Stimulated activated CD4-positive, alpha-beta T cell treated with anti-CD3 and anti-CD28 coated beads, Interleukin-12 subunit alpha, Interleukin-12 subunit beta, amount 100 ng/mL, for 4 hours (primary cell): ENCODE measurements at places on chromosomes 3 and 15.

- no peak for DNase-seq
Observed at GRCh38 chr15:98953968-98954367, 53.6 kb downstream of the PGPEP1L start.

DNA sequence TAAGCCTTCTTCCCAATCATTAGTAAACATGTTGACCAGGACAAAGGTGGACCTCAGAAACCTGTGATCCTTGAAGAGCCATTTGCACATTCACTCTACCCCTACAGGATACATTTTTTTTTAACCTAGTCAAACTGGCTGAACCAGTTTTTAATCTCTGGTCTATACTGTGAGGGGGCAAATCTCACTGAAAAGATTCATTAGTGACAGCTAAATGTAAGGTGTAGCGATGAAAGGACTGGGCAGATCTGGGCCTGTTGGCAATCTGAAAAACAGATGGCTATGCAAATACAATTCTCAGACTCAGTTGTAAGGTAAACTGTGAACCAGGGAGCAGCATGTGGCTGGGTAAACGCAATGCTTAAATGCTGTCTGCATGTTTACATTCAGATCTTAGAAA lies 75.6 kb upstream of the SNTN start:
- no peak for DNase-seq

DNA sequence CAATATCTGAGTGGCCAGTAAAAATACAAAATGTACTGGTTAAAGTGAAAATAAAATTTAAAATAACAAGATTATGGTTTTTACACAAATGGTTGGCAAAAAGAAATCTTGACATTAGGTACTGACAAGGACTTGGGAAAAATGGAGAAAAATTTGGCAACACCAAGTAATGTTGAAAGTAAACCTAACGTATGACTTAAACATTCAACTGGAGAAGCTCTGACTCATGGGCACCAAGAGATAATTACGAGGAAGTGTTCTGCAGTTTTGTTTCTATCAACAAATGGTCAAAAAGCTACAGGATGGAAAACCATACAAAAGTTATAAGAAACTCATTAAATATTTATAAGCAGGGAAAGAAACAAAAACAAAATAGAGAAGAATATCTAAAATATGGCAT lies 177.7 kb downstream of the ZNF385D start:
- DNase-seq: no peak

DNA sequence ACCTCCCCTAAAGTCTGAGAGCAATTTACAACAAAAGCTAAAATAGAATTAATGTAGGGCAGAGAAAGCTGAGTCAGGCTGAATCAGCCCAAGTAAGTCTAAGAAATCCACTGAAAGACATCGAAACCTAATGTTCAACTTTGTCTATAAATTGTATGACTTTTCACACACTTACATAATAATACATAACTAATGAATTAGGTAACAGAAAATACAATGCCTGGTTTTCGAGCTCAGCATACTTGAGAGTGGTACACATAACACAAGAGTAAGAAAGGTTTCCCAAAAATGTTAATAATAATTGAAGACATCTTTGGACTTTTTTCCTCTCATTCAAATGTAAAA lies 55.3 kb upstream of the VGLL4 start:
- no peak for DNase-seq

GRCh38 chr15:74958908-74959585 lies 2.5 kb upstream of the RPP25 start:
- no peak for DNase-seq

DNA sequence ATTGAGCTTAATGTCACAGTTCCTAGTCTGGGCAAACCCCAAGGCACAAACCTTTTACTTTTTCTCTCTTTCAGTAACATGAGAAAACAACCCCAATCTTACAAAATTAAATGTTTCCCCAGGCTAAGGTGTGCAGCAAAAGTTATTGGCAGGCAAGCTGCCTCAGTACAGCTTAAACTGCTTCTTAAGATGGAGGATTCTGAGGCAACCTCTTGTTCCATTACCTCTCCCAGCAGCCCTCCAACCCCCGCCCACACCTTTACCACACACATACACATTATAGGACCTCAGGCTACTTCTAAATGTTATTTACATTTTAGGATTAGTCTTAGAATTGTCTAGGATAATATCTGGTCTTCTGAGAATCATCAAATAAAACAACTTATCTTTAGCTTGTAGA lies 22.3 kb upstream of the CBLB start:
- no peak for DNase-seq

DNA sequence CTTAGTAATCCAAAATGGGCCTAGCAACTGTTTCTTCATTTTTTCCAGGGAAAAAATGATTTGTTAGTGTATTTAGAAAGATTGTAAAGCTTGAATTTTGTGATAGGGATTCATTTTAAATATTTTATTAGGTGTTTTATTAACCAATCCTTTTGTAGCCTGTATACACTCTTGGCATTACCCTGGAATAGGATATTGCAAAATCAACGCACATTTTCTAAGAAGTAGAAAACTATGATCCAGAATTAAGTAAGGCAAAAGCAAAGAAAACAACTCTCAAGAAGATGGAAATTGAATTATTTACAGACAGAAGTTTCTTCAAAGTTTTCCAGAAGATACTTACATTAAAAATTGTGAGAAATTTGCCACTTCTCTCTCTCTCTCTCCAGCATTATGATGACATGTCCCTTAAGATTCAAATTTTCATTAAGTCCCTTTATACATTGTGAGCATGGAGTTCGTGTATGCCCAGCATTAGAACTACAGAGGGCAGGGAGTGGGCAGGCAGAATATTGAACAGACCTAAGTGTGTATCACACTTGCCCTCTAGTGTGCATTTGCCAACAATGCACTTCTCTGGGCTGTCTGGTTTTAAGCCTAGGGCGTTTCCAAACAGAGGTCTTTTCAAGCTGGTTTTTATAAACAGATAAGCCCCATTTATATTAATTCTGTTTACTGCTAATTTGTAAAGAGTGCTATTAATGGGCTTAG lies 28.5 kb upstream of the CMSS1 start:
- no peak for DNase-seq

- DNase-seq: no peak
Observed at GRCh38 chr15:30827625-30828303, 76.0 kb upstream of the FAN1 start.

- DNase-seq: no peak
Observed at GRCh38 chr15:71301958-71302621, 186.8 kb downstream of the THSD4 start.

DNA sequence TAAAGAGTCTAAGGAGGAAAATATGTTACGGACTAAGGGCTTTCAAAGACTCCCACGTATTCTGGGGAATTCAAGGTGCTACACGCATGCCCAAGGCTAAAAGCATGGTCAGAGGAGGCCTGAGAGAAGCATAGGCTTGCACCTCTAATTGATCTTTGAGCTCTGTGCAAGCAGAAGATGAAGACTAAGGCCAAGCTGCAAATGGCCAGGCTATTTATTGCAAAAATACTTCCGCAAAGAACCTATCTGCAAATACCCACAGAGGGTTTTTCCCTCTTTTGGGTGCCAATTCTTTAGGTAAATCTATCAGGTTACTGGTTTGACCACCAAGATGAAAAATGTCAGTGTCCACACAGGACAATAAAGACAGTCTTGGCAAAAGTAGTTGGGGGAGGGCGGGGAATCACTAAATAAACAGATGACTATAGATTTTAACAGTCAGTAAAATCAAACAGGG lies 119.5 kb downstream of the STAG1 start:
- no peak for DNase-seq

DNA sequence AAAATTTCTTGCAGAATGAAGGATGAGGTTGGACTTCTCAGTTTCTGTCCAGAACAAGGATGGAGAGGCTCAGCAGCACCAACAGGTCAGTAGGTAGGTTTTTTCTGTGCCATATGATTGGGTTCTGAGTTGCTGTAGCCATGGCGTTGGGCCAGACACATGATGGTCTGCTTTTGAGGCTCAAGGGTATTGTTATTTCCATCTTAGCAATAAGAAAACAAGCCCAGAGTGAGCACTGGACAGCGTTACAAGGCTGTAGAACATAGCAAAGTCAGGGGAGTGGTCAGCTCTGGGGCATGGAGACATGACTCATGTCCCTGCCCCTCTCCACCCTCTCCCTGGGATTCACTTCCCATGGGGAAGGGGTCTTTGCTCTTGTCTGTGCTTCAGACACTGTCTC lies 137.6 kb upstream of the TOPAZ1 start:
- no peak for DNase-seq

- no peak for DNase-seq
Observed at GRCh38 chr15:95265419-95265997, 1034.1 kb downstream of the MCTP2 start.

GRCh38 chr3:183537295-183537730 lies 18.2 kb downstream of the KLHL6 start:
- no peak for DNase-seq

DNA sequence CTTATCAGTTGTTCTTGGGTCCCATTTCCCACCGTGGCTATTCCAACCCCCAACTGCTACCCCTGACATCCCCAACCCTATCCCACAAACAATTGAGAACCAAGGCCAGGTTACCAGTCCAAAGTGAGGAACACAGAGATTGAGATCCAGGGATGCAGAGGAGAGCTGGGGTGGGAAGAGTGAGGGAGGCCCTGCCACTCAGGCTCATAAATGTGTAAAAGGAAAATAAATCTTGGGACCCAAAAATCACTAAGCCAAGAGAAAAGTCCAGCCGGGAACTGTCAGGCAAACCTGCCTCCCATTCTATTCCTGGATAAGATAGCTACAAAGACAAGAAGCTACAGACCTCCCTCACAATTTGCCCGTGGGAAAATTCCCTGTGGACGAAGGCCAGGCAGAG lies 101.1 kb upstream of the DLG1 start:
- DNase-seq: no peak

DNA sequence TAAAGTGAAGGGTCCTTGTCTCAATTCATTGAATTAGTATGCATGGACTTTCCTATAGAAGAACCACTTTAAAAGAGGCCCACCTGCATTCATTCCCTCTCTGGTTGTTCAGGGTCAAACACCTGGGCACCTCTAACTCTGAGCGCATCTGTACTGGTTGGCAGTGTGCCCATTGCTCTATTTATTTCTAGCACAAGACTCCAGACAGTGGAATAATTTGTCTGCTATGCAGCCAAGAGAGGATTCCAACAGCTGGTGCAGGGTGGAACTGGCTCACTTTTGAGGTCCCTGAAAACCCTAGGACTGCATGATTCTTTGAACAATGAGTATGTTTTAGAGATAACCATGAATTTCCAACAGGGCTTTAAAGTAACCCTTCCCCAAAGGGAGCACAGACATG lies 57.9 kb downstream of the CCDC33 start:
- DNase-seq: no peak

DNA sequence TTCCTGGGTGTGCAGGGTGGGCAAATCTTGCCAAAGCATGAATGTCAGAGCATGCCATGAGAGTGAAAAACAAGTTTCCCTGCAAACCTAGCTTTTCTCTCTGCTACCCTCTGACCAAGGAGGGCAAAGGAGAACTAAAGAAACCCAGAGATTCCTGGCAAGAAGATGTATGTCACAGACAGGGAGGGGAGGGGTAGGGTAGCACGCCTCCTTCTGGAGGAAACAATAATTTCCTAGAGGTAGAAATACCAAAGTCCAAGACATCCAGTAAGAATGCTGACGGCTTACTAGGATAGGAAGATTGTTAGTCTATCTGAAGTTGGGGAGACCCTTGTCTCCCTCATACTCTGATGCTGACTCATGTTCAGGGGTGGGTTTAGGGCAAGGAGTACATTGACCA lies 203.9 kb downstream of the NR1D2 start:
- no peak for DNase-seq

GRCh38 chr15:80367661-80368060 lies 36.5 kb upstream of the ARNT2 start:
- no peak for DNase-seq

DNA sequence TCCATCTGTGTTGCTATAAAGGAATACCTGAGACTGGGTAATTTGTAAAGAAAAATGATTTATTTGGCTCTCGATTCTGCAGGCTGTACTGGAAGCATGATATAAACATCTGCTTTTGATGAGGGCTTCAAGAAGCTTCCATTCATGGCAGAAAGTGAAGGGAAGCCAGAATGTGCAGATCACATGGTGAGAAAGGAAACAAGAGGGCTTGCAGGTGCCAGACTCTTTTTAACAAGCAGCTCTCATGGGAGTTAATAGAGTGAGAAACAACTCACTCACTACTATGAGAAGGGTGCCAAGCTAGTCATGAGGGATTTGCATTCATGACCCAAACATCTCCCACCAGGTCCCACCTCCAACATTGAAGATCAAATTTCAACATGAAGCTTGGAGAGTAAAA lies 247.2 kb downstream of the ZIC4 start:
- DNase-seq: no peak

- no peak for DNase-seq
Observed at GRCh38 chr3:20322085-20322484, 136.1 kb upstream of the SGO1 start.

DNA sequence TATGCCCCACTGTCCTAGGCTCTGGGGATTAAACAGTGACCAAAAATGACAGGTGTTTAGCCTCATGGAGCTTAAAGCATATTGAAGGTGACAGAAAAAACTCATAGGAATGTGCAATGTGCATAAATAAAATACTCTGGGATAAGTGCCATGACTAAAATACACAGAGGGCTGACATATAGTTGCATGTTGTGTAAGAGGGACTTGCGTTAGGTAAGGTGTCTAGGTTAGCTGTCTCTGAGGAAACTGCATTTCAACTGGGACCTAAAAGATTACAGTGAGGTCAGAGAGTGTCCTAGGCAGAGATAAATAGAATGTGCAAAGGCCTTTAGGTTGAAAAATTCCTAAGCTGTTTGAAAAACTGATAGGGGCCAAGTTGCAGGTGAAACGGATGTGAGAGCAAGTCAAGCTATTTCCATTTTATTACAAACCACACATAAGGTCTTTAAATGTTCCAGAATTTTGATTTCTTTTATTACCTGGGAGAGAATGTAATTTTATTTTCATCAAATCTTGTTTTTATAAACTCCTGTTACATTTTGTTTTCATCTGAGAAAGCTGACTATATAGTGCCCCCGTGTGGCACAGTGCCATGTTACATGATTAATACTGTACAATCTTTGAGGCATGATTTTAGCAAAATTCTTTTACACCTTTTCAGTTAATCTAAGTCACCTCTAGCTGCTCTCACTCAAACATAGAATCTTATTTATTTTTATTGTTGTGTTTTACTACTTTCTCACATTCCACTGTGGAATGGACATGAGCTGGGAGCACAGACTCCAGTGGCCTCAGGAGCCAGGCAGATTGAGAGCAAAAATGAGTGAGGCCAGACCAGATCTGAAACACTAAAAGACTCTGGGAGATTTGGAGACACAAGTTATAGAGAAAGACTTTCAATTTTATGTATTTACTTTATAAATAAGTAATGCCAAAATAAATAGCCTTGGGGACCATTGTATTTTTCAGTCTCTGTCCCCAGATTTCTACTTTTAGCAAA lies 259.6 kb upstream of the ZNF717 start:
- DNase-seq: no peak

DNA sequence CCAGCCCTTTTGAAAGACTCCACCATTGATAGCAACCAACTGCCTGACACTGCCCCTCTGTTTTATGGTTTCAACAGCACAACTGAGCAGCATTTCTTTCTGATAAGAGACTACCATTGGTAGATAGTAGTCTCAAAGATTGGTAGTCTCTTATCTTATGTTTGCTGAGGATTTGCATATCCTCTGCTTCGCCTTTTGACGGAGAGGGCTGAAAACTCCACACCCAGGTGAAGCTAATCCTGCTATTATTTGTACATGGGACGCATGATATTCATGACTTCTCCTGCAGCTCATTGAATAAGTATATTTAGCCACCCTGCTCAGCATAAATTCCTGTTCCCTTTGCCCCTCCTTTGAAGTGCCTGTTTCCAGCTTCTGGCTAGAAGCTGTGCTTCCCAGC lies 119.4 kb upstream of the STRIT1 start:
- no peak for DNase-seq

- no peak for DNase-seq
Observed at GRCh38 chr3:17995769-17996168, 253.3 kb upstream of the TBC1D5 start.
